Inflammatory macrophage treated with lipopolysaccharide for 4 hours (primary cell): ENCODE measurements at places on chromosomes 16 and 17.
A peak's percentile ranks its signal among the peaks of the same experiment; 100 is the strongest.

GRCh38 chr16:29983420-29984136, 9.9 kb downstream of the TAOK2 start:
- no peak for DNase-seq

DNA sequence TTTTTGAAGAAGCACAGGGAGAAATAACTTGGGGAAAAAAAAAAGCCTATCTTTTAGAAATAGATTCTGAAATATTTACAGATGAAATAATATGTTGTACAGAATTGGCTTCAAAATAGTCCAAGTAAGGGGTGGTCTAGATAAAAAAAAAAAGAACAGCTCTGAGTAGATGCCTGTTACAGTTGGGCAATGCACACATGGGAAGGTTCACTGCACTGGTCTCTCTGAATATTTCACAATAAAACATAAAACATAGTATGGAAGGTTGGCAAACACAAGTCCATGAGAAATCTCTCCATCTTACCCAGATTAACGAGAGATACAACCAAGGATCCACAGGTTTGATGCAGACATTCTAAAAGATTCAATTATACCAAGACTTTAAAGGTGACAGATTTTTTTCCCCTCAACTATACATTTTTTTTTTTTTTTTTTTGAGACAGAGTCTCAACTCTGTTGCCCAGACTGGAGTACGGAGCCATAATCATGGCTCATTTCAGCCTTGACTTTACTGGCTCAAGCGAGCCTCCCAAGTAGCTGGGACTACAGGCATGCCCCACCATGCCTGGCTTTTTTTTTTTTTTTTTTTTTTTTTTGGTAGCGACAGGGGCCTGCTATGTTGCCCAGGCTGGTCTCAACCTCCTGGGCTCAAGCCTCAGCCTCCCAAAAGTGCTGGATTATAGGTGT, 58.0 kb downstream of the KANSL1 start:
- DNase-seq = no peak

- peak; percentile 26 for DNase-seq
These were observed 50.0 kb downstream of the MRTFB start for GRCh38 chr16:14121142-14121541.

DNA sequence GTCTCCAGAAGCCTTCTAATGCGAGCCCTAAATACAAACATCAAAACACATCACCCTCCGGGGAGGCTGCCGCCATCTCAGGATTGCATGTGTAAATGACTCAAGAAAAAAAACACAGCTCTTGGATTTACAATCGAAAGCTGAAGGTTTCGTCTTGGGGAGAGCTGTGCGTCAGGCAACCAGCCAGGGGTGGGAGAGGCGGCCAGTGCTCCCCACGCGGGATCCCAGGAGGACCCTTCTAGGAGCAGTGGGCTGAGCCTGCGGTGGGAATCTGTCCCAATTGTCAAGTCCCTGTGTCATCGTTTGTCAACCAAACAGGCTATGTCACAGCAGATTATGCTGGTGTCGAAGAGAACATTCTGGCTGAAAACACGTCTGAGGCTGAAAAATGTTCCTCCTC, 209.7 kb downstream of the ABCC12 start:
- DNase-seq = no peak

GRCh38 chr16:83810901-83811300, 3.1 kb downstream of the HSBP1 start:
- no peak for DNase-seq
